ENCODE measurements at places on chromosomes 11 and 22.
A peak's percentile ranks its signal among the peaks of the same experiment; 100 is the strongest.

GRCh38 chr22:36946421-36947158 is 33.2 kb downstream of the CSF2RB start:
- no peak for DNase-seq

GRCh38 chr11:124657904-124658303 is 15.6 kb downstream of the SIAE start:
- no peak for DNase-seq

- no peak for DNase-seq
Observed at GRCh38 chr22:45218976-45219375, 21.7 kb downstream of the KIAA0930 start.

GRCh38 chr11:36131721-36132397 is 157.4 kb downstream of the COMMD9 start:
- DNase-seq, result no peak

DNA sequence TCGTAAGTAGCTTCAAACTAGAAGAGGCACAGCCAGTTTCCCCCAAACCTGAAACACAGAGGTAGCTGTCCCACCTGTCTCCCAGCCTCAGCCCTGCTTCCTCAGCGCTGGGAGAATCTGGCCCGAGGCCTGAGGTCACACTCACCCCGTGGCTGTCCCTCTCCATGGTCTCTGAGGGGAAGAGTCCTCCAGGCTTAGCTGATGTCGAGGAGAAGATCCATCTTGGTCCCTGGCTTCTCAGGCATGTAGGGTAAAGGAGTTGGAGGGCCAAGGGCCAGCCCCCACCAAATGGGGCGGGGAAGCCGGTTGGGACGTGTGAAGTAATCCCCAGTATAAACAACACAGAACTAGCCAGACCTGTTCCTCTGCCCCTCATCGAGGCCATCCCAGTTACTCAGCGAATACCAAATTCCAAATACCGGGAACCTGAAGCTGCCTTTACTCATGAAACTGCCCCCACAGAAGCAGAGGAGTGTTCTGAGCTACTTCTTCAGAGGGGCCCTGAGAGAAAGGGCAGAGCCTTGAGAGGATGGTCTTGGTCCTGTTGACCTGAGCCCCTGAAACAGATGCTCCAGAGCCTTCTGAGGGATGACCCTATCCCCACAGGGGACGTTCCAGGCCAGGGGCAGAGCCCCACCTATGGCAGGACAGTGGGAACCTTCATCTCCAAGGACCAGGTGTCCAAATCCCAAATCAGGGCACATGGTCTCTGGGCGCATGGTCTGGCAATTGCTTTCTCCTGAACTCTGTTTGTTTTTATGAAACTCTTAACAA is at the start of gene TMPRSS13:
TSS of gene TMPRSS13 (minus strand) at position 261 of the 774 bp plus-strand sequence. CDS start at position 166, 95 bp downstream.
- peak; percentile 46 for DNase-seq

DNA sequence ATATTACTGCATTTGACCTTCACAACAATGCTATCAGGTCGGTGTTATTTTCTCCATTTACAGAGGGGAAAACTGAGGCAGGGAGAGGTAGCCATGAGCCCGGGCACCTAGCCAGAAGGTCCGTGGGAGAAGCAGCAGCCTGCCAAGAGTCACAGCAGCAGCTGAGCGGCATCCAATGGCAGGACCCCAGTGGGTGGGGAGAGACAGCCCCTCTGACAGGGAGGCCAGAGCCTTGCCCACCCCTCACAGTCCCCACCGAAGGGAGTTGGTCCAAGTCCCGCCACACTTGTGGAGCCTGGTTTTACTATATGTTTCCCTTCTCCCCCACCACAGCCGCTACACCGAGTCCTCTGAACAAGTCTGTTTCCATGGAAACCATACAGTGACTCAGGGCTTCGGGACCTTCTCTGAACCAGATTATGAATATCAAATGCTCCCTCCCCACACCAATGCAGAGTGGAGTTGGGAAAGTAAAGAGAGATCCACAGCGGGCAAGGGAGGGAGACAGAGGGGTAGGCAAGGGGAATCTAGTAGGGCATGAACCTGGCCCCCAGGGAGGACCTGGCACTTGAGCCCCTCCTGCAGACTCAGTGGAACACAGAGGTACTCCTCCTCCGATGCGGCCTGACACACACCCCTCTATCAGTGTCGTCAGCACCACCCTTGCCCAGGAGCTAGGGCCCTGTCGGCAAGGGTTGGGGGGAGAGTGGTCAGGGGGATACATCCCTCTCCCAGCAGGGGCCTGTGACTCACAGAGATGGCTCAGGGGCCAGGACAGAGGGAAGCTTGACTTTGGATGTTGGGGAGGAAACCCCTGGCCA is 2.5 kb downstream of the CHST1 start:
- DNase-seq, result no peak

DNA sequence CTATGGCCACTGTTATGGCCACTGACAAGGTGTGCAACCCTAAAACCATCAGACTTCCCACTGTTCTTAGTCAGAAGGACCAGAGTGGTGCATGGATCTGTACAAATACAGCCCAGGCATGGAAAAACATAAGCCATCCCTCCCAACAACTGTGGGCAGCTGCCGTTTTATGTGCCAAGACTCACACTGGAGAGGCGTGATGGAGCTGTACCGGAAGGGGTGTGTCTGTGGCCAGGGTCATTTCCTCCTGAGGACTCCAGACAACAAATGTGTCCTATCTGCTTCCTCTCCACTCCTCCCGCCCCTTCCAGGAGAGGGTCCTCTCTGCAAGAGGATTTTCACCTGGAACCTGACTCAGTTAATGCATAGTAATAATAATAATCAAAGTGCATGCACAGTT is 29.5 kb downstream of the KCNJ1 start:
- no peak for DNase-seq

GRCh38 chr11:69284081-69284511 is 9.9 kb upstream of the MYEOV start:
- no peak for DNase-seq

- DNase-seq, result no peak
Observed at GRCh38 chr11:4606231-4607015, 1.6 kb downstream of the TRIM68 start.

- DNase-seq, result no peak
Observed at GRCh38 chr11:119624102-119624615, 104.8 kb downstream of the NECTIN1 start.

- DNase-seq, result no peak
Observed at GRCh38 chr11:92837595-92837994, 131.9 kb upstream of the MTNR1B start.

DNA sequence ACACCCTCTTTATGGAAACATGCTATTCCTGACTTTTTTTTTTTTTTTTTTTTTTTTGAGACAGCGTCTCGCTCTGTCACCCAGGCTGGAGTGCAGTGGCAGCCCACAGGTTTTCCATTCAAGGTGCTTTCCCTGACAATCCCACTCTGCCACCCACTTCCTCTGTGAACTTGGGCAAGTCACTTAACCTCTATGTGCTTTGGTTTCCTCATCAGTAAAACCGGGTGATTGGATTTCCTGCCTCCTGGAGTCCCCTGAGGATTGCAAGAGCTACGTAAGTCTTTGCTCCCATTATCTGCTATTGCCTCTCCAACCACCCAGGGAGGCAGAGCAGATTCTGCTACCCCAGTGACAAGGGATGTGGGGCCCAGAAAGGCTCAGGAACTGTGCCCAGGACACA is 54.1 kb downstream of the CELSR1 start:
- no peak for DNase-seq

GRCh38 chr11:43786016-43786415 is 94.6 kb upstream of the ALKBH3 start:
- no peak for DNase-seq
